Stimulated activated CD8-positive, alpha-beta memory T cell treated with anti-CD3 and anti-CD28 coated beads, Interleukin-2, amount 100 ng/mL, for 48 hours (primary cell): ENCODE measurements at places on chromosomes 7 and 10.

- DNase-seq: no peak
Observed at GRCh38 chr10:78476844-78477243, 443.2 kb downstream of the RPS24 start.

GRCh38 chr10:127877699-127878098, 15.0 kb downstream of the CLRN3 start:
- no peak for DNase-seq

- DNase-seq: no peak
Observed at GRCh38 chr7:23247603-23248335, 1.2 kb downstream of the GPNMB start.

DNA sequence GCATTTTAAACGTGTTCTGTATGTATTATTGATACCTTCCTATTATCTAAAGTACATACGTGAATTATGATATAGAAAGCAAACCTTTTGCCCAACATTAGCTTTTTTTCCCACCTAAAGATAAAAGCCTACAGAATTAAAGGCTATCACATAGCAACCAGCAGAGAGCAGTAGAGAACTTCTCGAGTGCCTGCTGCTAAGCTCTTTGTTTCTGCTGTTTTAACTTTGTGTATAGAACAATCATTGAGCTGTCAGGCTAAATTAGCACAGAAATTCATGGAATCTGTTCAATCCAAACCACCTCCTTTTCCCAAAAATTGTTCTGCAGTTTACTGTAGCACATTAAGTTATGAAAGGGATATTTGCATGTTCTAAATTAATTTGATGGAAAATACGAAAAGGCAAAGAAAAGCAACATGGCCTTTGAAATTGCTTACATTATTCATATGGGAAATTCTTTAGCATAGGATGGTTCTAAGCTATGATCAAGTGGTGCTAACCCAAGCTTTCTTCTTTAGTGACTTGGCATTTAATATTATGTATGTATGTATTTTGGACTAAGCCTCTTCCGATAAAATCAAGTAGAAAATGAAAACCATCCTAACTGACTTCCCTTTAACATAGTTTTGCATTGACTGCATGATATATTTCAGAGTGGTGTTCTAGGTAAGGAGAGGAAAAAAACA, 1288.5 kb downstream of the GATA3 start:
- DNase-seq: no peak

DNA sequence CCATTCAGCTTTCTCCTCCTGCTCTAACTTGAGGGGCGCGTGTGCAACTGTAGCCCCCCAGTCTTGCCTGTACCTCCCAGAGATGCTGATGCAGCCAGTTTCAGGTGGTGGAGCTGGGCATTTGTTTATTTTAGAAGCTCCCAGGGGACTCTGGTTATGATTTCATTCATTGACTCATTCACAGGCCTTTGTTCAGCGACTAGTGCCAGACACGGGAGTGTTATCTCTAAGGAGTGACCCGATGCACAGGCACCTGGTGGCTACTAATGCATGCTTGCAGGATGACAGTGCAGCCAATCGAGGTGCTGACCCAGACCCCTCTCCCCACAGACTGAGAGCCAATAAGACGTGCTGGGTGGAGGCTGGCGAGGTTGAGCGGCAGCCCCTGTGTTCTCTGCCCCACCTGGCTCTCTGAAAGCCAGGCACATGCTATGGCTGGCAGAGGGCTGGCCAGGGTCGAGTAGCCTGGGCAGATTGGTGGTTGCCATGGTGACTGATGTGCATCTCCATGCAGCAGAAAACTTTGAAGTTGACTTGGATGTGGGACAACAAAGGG, 19.7 kb upstream of the SLC18A2 start:
- DNase-seq: no peak
